Muscle of back (tissue), 13 donors: ENCODE measurements at places on chromosomes 16 and 17.

- no peak for DNase-seq
Observed at GRCh38 chr16:24149102-24149501, 107.0 kb upstream of the CACNG3 start.

DNA sequence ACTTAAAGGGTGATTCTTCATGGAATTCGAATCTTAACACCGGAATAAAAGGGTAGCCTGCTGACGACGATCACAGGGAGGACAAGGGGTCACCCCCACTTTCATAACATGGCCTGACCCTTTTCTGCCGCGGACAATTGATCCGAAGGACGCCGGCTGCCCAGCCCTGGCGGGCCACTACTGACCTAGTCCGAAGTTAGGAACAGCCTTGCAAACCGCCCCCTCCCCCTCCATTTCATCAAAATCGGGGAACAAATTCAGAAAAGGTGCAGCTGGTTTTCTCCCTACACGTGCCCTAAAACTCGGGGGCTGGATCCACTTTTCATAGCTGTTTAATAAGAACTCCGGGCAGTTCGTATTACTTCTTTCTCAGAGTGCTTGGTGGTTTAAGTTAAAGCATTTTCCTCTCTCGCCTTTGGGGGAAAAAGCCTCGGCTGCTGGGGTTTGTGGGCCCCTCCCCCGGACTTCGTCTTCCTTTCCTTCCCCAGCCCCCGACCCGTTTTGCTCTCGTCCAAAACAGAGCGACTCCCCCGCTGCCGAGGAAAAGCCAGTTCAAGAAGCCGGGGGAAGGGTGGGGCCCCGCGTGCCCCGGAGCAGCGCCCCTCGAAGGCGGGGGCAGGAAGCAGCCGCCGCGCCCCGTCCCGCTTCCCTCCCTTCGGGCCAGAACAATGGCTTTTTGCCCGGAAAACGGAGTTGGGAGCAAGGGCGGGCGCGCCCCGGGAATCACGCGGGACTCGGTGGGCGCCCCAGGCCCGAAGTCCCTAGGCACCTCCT, 641 bp upstream of the CBX2 start:
- no peak for DNase-seq

- DNase-seq = no peak
Observed at GRCh38 chr17:71995590-71995989, 125.2 kb upstream of the SOX9 start.

GRCh38 chr17:5843366-5844026, 226.7 kb upstream of the WSCD1 start:
- no peak for DNase-seq

GRCh38 chr17:73686126-73686525, 41.9 kb upstream of the SDK2 start:
- DNase-seq = no peak

DNA sequence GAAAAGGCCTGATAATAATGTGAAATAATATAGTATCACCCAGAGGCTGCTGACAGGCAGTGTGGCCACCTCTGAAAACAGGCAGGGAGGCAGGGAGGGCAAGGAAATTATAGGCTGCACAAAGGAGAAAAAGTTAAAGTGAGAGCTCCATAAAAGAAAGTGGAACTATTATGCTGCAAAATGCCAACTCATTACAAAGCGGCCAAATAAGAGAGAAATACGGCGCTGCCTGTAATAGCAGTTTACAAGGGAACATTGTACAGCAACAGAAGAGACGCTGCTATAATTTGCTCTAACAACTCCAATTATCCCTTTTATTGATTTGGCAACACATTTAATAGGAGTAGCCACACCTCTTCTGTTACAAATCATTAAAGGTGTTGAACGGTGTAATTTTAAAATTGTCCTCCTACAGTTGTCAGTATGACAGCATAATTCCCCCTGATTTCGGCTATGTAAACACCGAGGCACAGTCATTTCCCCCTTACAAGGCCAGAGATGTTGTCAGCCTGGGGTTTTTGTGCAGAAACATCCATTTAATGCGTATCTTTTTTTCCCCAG, 120.3 kb downstream of the MRM1 start:
- no peak for DNase-seq

DNA sequence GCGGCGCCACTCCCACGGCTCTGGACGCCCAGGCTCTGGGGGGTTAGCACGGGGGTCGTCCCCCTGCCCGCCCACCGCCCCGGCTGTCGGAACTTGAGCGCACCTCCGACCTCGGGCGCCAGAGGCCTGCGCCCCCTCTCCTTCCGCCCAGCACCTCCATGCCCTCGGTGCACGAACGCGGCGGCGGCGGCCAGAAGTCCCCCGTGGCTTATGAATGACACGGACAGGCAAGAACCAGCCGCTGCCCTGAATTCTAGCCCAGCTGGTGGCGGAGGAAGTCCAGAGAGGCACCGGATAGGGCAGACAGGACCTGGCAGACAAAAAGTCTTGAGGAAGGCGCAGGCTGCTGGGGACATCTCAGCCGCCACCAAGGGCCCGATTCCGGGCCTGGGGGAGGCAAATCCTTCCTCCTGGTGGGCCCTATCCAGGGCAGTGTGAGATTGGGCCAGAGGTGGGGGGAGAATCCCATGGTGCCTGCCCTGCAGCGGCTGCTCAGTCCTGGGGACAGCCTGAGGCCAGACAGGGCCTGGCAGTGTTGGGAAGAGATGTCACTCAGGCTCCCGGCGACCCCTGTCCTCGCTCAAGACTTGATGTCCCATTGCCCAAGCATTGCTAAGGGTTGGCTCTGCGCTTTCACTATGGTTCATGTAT, 897 bp upstream of the CYGB start:
- DNase-seq = no peak

DNA sequence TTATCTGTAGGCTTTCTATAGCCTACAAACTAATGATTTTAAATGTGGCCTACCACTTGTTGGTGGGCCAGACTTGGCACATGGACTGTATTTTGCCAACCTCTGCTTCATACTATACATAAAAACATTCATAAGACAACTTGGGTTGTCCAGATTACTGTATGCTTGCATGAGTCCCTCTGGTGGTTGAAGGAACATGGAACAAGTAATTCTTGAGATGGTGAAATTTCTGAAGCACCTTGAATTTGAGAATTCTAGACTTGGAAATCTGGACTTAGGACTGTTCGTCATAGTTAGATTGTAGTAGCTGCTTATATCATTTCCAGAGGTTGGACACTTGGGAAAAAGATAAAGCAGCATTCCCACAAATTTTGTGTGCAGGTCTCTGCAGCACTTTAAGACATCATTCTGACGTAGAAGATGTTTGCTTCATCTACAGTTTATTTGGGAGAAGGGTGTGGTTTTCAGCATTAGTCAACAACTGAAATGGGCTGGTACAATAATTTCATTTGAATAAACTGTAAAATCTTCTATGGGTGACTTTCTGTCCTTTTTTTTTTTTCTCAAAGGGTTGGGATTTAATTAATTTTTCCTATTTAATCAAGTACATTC, 31.2 kb downstream of the NFATC3 start:
- DNase-seq = no peak

DNA sequence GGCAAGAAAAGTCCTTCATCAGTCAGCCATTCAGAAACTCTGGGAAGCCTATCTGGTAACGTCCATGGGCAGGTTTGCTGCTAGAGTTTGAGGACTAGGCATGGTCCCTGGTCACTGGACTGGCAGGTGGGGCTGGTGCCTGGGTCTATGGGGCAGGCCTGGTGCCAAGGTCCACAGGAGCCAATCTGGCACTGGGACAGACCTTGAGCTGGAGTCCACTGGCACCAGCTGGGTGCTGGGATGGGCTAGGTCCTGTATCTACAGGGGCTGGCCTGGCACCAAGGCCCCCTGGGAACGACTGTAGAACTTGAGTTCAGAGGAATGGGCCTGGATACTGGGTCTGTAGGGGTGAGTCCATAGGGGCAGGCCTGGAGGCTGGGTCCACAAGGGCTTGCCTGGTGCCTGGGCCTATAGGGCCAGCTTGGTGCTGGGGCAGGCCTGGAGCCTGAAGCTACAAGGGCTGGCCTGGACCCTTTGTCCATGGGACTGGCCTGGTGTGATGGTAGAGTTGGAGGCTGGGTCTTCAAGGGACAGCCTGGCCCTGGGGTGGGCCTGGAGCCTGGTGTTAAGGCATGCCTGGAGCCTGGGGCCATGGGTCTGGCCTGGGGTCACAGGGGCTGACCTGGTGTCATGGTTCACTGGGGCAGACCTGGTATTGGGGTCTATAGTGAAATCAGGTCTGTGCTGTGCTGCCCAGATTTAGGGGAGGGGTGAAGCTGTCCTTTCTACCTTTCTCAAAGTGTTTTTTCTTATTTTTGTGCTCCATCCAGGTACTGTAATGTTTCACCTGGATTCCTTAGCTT, 30.5 kb upstream of the NKD1 start:
- no peak for DNase-seq

DNA sequence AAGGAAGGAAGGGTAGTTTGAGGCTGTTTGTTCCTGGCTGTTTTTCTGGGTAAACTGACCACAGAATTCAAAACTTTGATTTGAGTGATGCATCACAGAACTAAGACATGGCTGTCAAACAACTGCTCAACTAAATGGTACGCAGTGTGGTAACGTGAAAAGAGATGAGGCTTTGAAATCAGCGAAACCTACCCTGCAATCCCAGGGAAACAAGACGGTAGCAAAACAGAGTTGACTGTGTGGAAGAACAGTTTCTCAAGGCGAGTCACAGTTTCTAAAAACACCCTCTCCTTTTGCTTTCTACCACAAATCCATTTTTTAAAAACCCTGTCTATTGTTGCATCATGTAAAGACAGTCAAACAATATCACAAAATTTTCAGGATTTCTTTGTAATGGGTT, 156.0 kb upstream of the MAF start:
- DNase-seq = no peak

GRCh38 chr17:53627511-53627910, 195.2 kb upstream of the KIF2B start:
- DNase-seq = no peak

GRCh38 chr16:27650073-27650701, 100.2 kb downstream of the KATNIP start:
- no peak for DNase-seq

- no peak for DNase-seq
Observed at GRCh38 chr17:72622661-72623433, 469.6 kb downstream of the SLC39A11 start.

- DNase-seq = no peak
Observed at GRCh38 chr16:85474621-85475217, 138.4 kb upstream of the GSE1 start.

GRCh38 chr16:84327926-84328505, 33.3 kb downstream of the WFDC1 start:
- DNase-seq = no peak

DNA sequence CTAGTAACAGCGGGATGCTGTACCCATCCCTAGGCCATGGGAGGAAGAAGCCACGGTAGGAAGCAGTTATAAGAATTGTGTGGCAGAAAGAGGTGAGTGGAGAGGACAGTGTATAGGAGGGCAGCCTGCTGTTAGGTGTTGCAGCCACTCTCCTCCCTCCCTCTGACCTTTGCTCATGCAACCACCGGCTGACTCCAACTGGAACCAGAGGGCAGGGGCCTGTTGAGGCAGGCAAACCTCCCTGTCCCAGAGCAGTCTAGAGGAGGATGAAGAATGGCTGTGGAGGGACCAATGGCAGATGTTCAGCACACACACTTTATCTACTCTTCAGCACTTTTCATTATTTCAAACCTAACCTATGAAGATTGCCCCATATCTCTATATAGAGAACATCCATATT, 2.2 kb downstream of the TXNL4B start:
- no peak for DNase-seq

- DNase-seq = no peak
Observed at GRCh38 chr17:77451245-77451893, 310.6 kb downstream of the SEC14L1 start.

DNA sequence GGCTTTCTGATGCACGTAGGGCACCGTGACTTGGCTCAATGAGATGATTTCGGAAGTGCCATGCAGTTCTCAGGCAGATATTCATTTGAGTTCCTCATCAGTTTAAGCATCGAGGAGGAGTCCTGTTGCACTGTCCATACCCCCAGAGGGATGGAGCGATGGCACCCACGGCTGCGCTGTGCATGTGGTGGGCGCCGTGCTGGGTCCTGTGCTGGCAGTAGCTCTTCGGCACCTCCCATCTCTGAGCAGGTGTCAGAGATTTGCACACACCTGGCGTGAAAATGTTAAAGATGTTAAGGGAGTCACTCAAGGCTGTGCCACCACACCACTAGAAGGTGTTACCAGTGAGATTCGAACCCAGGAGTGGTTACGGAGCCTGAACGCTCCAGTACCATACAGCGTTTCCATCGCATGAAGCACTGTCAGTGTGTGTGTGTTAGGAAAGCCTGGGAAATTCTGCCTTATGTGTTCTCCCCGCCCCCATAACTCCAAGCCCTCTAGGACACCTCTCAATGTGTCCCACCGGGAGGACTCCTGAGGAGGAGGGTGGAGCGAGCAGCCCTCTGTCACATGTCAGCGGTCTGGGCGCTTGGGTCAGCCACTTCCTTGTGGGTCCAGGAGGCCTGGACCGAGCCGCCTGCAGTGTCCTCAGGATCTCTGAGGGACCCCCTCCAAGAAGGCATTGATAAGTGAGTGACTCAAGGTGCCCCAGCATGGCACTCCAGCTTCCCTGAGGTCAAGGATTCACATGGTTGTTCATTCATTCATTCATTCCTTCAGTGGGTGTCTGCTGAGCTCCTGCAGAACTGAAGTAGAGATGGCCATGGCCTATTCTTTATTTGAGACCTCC, 3.8 kb downstream of the MRC2 start:
- DNase-seq = no peak

GRCh38 chr16:84959784-84960417, 51.4 kb downstream of the ZDHHC7 start:
- DNase-seq = no peak

GRCh38 chr17:58504826-58505351, 9.5 kb downstream of the MTMR4 start:
- DNase-seq = no peak

GRCh38 chr16:48203974-48204824, 39.9 kb upstream of the LONP2 start:
- DNase-seq = no peak

DNA sequence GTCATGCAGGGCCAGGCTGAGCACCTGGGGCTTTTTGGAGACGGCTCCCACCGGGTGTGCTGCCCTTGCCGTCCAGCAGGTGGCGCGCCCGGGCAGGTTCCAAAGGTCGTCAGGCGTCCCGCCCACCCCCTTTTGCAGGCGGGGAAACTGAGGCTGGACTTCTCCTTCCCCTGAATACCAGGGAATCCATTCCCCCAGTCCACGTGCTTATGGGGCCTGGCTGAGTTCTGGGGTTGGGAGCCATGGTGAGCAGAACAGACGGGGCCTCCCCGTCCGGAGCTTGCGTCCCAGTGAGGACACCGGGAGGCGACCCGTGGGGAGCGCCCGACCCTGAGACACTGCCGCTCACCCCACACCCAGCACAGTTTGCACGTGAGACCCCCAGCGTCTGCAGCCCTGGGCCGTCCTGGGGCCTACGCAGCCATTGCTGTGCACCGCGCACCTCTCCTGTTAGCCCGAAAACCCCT, 51.8 kb upstream of the JPH3 start:
- peak; percentile 42 for DNase-seq

DNA sequence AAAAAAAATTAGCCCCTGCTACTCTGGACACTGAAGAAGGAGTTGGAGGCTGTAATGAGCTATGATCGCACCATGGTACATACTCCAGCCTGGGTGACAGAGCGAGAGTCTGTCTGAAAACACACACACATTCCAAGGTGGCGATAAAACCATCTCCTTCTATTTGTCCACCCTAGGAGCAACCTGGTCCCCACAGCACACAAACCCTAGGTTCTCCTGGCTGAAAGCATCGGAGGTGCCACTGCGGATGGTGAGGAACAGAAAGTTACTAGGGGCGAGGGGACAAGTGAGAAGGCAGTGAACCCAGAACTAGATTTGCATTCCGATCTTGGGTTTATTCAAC, 1.4 kb upstream of the ECI1 start:
- no peak for DNase-seq
